ENCODE measurements at places on chromosomes 7 and 10. TPM values are rescaled to one million over a fixed set of nuclear protein-coding genes. Genes with fewer than 3 reads are reported as not detected.

CHN2 gene
- 22.2 TPM for total RNA-seq

STARD3NL gene
- total RNA-seq: 24.1 TPM

C10orf105 gene
- not detected for total RNA-seq

ENKUR gene
- not detected for total RNA-seq

CPA4 gene
- not detected for total RNA-seq

DNA sequence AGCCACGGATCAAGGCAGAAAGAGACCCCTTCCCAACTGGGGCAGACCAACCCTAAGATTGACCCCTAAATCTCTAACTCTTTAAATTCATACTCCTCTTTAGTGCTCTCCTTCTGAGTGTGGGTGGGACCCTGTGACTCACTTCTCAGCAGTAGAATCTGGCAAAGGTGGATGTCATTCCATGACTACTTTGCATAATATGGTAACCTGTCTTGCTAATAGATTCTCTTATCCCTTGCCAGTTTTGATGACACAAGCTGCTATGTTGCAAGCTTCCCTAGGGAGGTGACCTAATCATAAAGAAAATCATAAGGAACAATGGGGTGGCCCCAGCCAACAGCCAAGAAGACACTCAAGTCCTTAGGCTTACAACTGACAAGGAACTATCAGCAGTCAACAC, 155.4 kb upstream of the VWC2 start:
- no peak for DNase-seq

DNA sequence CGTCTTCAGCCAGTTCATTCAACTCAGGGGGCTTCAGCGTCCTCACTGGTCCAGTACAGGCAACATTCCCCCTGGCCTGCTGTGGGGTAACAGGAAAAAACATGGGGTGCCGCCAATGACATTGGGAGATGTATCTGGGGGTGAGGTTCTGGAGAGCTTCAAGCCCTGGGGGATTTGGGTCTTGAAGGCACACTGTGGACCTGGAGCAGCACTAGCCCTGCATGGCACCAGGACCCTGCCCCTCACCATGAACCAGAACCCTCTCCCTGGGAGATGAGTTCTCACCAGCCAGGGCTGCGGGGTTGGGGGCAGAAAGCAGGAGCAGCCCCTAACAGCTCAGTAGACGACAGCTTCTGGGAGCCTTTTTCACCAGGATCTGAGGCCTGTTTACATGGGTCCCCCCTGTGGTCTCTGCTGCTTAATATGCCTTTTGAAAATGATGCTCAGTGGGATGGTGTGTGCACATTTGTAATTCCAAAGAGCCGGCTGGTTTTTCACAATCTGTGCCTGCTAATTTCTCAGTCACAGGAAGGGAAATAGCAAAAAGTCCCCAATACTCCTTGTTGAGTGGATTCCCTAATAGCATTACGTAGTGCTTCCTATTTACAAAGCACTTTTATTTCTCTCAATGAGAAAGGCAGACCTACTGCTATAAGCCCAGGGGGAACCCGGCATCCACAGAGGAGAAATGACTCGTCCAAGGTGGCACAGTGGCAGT, 509.5 kb downstream of the RPS24 start:
- no peak for DNase-seq

GRCh38 chr10:119131512-119132240, 27.8 kb downstream of the DENND10 start:
- no peak for DNase-seq
